ENCODE measurements at places on chromosomes 3 and 15.

- no peak for DNase-seq
These were observed 87.2 kb upstream of the PPIB start for GRCh38 chr15:64249883-64250575.

- no peak for DNase-seq
These were observed 178.4 kb downstream of the AKAP13 start for GRCh38 chr15:85558848-85559247.

- no peak for DNase-seq
These were observed 92.4 kb downstream of the MEGF11 start for GRCh38 chr15:66161108-66161507.

DNA sequence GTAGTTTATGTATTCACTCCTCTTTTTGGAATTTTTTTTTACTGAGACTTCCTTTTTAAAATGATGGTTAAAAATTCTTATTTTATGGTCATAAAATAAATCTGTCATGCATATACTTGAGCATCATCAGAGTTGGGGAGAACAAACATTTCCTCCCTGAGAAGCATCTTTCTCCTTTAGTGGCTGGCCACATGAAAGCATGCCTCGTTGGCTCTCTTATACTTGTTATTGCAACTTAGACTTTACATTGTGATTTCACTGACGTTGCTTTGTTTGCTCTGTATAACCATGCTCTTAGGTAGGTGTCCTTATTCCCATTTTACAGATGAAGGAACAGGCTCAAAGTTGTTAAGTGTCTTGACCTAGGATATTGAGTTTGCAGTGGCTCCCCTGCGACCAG lies 18.1 kb downstream of the BBX start:
- DNase-seq = no peak

DNA sequence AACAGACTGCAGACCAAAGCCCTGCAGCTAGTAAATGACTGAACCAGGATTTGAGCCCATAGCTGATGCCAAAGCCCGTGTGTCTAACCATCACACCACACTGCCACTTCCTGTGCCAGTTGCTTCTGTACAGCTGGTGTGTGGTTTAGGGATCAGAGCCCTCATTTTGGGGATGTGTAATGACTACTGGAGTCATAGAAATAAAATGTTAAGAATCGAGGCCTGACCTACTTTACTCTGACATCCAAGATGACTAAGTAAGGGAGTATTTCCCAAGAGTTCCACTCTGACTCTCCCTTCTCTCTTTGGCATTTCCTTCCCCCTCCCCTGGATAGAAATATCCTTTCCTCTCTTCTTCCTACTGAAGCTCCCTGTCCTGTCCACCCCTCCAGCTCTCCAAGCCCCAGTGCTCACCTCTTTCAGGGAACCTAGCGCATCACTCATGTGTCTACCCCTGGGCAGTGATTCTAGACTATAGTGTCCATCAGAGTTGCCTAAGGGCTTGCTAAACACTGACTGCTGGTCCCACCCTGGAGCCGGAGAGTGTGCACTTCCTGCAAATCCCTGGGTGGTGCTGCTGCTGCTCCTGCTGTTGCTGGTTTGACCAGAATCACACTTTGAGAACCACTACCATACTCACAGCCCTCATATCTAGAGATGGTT lies 53.8 kb downstream of the MGLL start:
- no peak for DNase-seq

GRCh38 chr15:89171136-89172072 lies 50.0 kb downstream of the RLBP1 start:
- DNase-seq = no peak

Measured in stimulated activated CD8-positive, alpha-beta memory T cell treated with anti-CD3 and anti-CD28 coated beads, Interleukin-4, amount 100 ng/mL, for 1 hour (primary cell).